Airway epithelial cell (primary cell): ENCODE measurements at places on chromosomes 3 and 15. TPM values are rescaled to one million over a fixed set of nuclear protein-coding genes. Genes with fewer than 3 reads are reported as not detected.

Gene IL16
- total RNA-seq = 0.42 and 0.84 TPM in 2 replicates

Gene TAMM41
- 16.9 and 20.1 TPM in 2 replicates for total RNA-seq

Gene SOX14
- total RNA-seq = not detected in 2 replicates

Gene SNTN
- total RNA-seq = not detected in 2 replicates

Gene CLDN18
- total RNA-seq = not detected in 2 replicates

Gene TM6SF1
- total RNA-seq = 0.14 TPM in 1 of 2 replicates, not detected in the other

Gene BDH1
- 14.9 and 20.8 TPM in 2 replicates for total RNA-seq

Gene PP2D1
- not detected in 2 replicates for total RNA-seq

Gene BCL2A1
- 0.35 and 2.0 TPM in 2 replicates for total RNA-seq
